ENCODE measurements at places on chromosomes 12 and 14. TPM values are rescaled to one million over a fixed set of nuclear protein-coding genes. Genes with fewer than 3 reads are reported as not detected.

DNA sequence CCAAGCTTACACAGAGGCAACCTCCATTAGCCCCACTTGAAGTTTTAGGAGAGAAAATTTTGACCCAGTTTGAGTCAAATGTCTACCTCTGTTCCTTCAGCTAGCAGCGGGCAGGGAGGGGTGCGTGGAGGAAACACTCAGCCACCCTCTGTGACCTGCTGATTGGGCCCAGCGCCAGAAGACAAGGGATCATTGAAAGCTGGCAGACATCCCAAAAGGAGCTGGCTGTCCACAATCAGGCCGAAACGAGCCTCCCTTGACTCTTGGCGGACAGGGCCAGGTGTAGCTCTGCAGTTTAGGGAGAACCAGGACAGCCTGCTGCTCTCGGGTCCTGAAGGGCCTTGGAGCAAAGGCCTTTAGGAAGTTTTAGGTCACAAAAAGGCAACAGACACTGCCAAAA lies 41.3 kb downstream of the CD9 start:
- DNase-seq: no peak

GRCh38 chr14:58395812-58396788 lies at the start of gene TOMM20L:
Gene TOMM20L, plus strand, starts transcription at chr14:58395930. Its CDS starts 28 bp downstream, at chr14:58395958.
- peak; percentile 83 for DNase-seq

GRCh38 chr14:59707778-59708561 lies 131.4 kb upstream of the CCDC175 start:
- peak; percentile 37 for DNase-seq

DNA sequence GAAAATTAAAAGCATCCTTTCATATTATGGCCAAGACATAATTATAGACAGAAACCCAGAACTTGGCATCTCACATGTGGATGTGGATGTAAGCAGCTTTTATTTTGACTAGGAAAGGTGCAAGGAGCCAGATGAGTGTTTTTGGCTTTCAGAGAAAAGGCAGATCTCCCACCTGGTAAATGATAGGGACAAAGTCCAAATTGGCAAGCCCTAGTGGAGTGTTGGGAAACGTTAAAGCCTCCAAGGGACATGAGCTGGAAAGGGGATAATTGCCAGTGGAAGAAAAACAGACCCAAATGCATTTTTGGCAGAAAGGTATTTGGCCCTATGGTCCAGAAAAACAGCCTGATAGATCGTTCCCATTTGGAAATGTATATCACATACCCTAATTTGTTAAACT lies 60.1 kb downstream of the KLHL28 start:
- no peak for DNase-seq

- no peak for DNase-seq
Observed at GRCh38 chr12:13942826-13943225, 38.6 kb downstream of the GRIN2B start.

GRCh38 chr12:56601503-56601902 lies 28.6 kb downstream of the BAZ2A start:
- DNase-seq: peak; percentile 24

DNA sequence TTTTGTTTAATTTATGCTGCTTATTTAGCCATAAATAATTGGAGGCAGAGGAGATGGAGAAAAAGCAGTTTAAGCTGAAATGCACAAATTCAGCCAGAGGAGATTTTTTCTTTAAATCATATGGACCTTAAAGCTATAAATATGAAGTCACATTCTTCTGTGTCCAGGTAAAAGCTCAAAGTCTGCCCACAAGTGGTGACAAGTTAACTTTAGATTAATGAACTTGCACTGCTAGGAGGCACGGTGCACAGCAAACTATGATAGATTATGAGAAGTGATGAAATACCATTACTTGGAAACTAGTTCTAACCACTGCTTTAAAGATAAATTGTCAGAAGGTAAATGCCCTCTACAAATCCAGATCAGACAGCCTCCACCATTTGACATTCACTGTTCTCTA lies 69.0 kb downstream of the IFT81 start:
- DNase-seq: no peak

GRCh38 chr12:51217133-51217967 lies 512 bp downstream of the POU6F1 start:
- DNase-seq: peak; percentile 33

- no peak for DNase-seq
Observed at GRCh38 chr14:38135106-38135867, 72.4 kb upstream of the SSTR1 start.

- no peak for DNase-seq
Observed at GRCh38 chr14:39406560-39406959, 25.7 kb downstream of the FBXO33 start.

CCDC198 gene
- not detected for total RNA-seq

MEG3 gene
- total RNA-seq: 58.7 TPM

BHLHE41 gene
- 4.8 TPM for total RNA-seq

NANOG gene
- not detected for total RNA-seq

RHOF gene
- total RNA-seq: 21.1 TPM

PPFIA2 gene
- 1.5 TPM for total RNA-seq

All from A673 (cell line).